ENCODE measurements at places on chromosomes 11 and 22. TPM values are rescaled to one million over a fixed set of nuclear protein-coding genes. Genes with fewer than 3 reads are reported as not detected.

The LDLRAD3 gene
- 5.1 TPM for total RNA-seq

The USH1C gene
- not detected for total RNA-seq

The FOLR1 gene
- total RNA-seq: 7.1 TPM

The APOL4 gene
- total RNA-seq: not detected

The CCND1 gene
- total RNA-seq: 297 TPM

The TRPC6 gene
- total RNA-seq: not detected

The OR51F2 gene
- total RNA-seq: not detected

The SSTR3 gene
- not detected for total RNA-seq

The CFAP300 gene
- total RNA-seq: 13.3 TPM

The LDHAL6A gene
- total RNA-seq: not detected

The CCDC117 gene
- 31.4 TPM for total RNA-seq

The CRYBB1 gene
- total RNA-seq: not detected
